ENCODE measurements at places on chromosomes 7 and 10. TPM values are rescaled to one million over a fixed set of nuclear protein-coding genes. Genes with fewer than 3 reads are reported as not detected.

Gene DNAH11
- total RNA-seq = 2.6 TPM

Gene LGI1
- not detected for total RNA-seq

Gene TMEM176B
- 137 TPM for total RNA-seq

Gene TLX1
- not detected for total RNA-seq

Gene C7orf33
- total RNA-seq = not detected

GRCh38 chr7:137689761-137690160 lies 157.0 kb downstream of the DGKI start:
- no peaks in the 10 kb centered on the region for H3K27me3 ChIP-seq
- no peaks in the 10 kb centered on the region for H3K36me3 ChIP-seq
- no peaks in the 10 kb centered on the region for H3K4me1 ChIP-seq
- H3K4me3 ChIP-seq = no peak overlapping the region
- H3K27ac ChIP-seq = no peak overlapping the region

- H3K36me3 ChIP-seq = no peaks in the 10 kb centered on the region
- no peak for DNase-seq
- no peaks in the 10 kb centered on the region for H3K27me3 ChIP-seq
- H3K4me3 ChIP-seq = no peak overlapping the region
- H3K27ac ChIP-seq = no peak overlapping the region
These were observed 93.0 kb downstream of the DNMBP start for GRCh38 chr10:99916776-99917175.

DNA sequence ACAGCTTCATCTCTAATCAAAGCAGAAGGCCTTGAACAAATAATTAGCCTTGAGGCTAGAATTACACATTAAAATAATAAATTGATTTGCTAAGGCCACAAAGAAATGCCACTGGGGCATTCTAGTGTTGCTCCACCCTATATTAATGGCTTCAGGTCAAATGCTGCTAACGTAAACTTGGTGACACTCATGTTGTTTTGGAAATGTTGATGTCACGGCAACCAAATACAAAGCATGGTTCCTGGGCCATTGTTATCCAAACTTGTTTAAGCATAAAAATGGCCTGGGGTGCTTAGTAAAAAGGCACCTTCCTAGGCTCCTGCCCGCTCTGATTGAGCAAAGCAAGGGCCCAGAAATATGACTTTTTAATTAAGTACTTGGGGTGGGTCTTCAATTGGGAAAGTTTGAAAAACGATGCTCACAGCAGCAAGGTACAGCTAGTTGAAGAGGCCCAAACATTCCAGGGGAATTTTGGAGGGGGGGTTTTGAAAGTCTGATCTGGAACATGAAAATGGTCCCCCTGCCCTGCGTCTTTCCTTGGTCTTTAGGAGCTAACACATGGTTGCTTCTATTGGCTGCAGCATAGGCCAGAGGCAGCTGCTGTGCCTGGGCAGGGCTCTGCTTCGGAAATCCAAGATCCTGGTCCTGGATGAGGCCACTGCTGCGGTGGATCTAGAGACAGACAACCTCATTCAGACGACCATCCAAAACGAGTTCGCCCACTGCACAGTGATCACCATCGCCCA lies 67.8 kb downstream of the ABCC2 start:
- H3K4me1 ChIP-seq = no peaks in the 10 kb centered on the region
- H3K27me3 ChIP-seq = no peaks in the 10 kb centered on the region
- no peak for DNase-seq
- H3K36me3 ChIP-seq = no peaks in the 10 kb centered on the region
- H3K4me3 ChIP-seq = no peak overlapping the region

DNA sequence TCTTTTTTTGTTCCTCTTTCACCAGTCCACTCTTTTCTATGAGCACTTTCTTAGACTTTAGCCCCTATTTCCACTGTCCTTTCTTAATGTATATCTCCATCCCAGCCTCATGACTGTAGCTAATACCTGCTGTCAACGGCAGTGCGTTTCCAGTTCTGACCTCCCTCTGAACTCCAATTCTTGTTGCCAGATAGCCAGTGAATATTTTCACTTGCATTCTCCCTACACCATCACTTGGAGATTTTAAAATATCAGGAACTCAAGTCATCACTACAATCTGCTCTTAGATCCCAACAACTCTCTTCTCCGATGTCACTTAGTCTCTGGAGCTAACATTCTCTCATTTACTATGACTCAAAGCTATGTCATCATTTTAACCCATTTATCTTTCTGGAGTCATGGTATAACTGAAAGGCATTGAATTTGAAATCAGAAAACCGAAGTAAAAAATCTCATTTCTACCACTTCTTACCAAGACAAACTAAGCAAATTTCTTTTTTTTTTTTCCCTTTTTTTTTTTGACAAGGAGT lies 5.1 kb upstream of the SLC16A12 start:
- H3K27ac ChIP-seq = no peak overlapping the region
- H3K4me1 ChIP-seq = no peaks in the 10 kb centered on the region
- no peak for DNase-seq
- no peaks in the 10 kb centered on the region for H3K36me3 ChIP-seq

GRCh38 chr7:19368491-19368925 lies 223.3 kb upstream of the FERD3L start:
- no peaks in the 10 kb centered on the region for H3K27me3 ChIP-seq
- H3K36me3 ChIP-seq = no peaks in the 10 kb centered on the region
- no peak for DNase-seq

DNA sequence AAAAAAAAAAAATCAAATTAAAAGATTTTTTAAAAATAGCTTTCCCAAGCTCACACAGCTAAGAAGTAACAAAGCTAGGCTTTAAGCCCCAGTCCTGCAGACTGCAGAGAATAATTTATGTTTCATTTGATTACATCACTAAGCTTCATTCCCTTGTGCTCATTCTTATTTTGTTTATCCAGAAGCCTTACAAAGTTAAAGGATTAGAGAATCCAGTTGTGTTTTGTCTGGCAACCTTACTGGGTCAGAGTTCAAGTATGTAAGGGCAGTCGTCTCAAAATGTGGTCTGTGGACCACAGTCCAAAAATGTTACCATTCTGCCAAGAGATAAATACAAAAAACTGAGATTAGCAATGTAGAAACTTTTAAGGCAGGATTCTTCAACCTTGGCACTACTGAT lies 32.1 kb upstream of the EZH2 start:
- no peak overlapping the region for H3K27ac ChIP-seq
- DNase-seq = no peak
- no peaks in the 10 kb centered on the region for H3K27me3 ChIP-seq
- no peaks in the 10 kb centered on the region for H3K36me3 ChIP-seq
- H3K4me1 ChIP-seq = peaks cover 9% of the 10 kb centered on the region
- no peak overlapping the region for H3K4me3 ChIP-seq

Data from ovary (tissue), 10 donors.